ENCODE measurements at places on chromosomes 4 and X. TPM values are rescaled to one million over a fixed set of nuclear protein-coding genes. Genes with fewer than 3 reads are reported as not detected.

Gene C4orf36
- total RNA-seq, result 3.1 TPM

Gene RS1
- not detected for total RNA-seq

Gene PAGE2B
- not detected for total RNA-seq

Gene L1CAM
- 1.2 TPM for total RNA-seq

Gene PHKA1
- 6.8 TPM for total RNA-seq

Measured in smooth muscle cell of trachea (primary cell).